ENCODE measurements at places on chromosomes 6 and 20.
A peak's percentile ranks its signal among the peaks of the same experiment; 100 is the strongest.

GRCh38 chr6:97399208-97399607, 116.2 kb upstream of the MMS22L start:
- DNase-seq = no peak

DNA sequence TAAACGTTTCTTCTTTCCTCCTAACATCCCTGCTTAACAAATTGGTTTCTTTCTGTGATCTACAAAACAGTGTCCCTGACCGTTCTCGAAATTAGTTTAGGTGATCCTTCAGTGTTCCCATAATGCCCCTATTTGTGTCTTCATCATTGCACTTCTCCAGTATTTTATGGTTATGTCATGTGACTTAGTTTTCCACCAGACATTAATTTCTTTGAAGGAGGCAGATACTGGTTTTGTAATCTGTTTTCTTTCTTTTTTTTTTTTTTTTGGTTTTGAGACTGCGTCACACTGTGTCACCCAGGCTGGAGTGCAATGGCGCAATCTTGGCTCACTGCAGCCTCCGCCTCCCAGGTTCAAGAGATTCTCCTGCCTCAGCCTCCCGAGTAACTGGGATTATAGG, 49.2 kb downstream of the FAM217A start:
- no peak for DNase-seq

GRCh38 chr6:113805811-113806495, 51.2 kb upstream of the MARCKS start:
- no peak for DNase-seq

DNA sequence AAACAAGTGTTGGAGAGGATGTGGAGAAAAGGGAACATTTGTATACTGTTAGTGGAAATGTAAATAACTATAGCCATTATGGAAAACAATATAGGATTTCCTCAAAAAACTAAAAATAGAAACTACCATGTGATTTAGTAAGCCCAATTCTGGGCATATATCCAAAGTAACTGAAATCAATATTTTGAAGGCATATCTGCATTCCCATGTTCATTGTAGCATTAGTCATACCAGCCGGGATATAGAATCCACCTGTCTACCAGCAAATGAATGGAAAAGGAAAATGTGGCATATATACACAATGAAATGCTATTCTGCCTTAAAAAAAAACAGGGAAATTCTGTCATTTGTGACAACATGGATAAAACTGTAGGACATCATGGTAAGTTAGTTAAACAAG, 15.3 kb upstream of the C6orf58 start:
- DNase-seq = no peak

GRCh38 chr6:56756219-56756789, 113.6 kb upstream of the DST start:
- no peak for DNase-seq

- peak; percentile 21 for DNase-seq
Observed at GRCh38 chr20:41138475-41139226, 1.3 kb downstream of the PLCG1 start.

DNA sequence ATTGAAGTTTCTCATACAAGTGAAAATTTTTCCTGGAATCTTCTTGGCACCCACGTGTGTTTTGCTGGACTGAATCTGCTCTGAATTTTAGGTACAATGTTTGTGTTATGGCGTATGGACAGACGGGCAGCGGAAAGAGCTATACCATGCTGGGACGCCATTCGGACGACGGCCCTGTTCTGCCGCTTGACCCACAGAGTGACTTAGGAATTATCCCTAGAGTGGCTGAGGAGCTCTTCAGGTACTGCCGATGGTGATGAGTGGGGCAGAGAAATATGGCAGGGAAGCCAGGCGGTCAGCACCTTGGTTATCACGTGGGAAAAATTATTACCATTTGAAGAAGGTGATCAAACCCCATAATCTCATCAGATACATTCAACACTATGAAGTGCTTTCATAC, 36.3 kb downstream of the KIF25 start:
- no peak for DNase-seq

DNA sequence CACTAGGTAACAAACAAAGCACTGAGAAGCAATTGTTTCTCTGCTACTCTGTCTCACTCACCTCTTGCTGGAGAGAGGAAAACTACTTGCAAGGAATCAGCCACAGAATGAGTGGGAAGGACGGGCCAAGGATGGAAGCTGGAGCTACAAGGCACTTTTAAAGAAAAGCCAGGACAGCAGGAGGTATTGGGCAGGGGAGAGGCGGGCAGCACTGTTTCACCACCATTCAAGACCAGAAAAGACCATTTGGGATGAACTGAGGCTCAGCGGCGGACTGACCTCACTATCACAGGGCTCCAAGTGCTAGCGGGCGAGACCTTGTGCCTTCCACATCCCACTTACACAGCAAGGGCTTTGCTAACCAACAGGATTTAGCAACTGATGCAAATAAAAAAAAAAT, 137.4 kb downstream of the IPCEF1 start:
- DNase-seq = no peak

- DNase-seq = no peak
Observed at GRCh38 chr6:104531646-104532045, 328.1 kb downstream of the HACE1 start.

GRCh38 chr6:74853991-74854390, 351.9 kb downstream of the COL12A1 start:
- DNase-seq = no peak

- no peak for DNase-seq
Observed at GRCh38 chr20:5143851-5144250, 17.0 kb downstream of the CDS2 start.

- no peak for DNase-seq
Observed at GRCh38 chr6:41581381-41581991, 35.3 kb downstream of the FOXP4 start.

- no peak for DNase-seq
Observed at GRCh38 chr6:118735320-118735719, 83.9 kb upstream of the CEP85L start.

Data from brain (organoid and tissue), 16 donors.